Daoy (cell line): ENCODE measurements at places on chromosomes 1 and 21. TPM values are rescaled to one million over a fixed set of nuclear protein-coding genes. Genes with fewer than 3 reads are reported as not detected.

Gene TPRG1L
- 7.0 and 8.5 TPM in 2 replicates for total RNA-seq

Gene OLFM3
- not detected in 2 replicates for total RNA-seq

Gene MMEL1
- total RNA-seq: not detected in 2 replicates

Gene PTPRC
- total RNA-seq: not detected in 2 replicates

- no peak for DNase-seq
These were observed 54.8 kb upstream of the KRTAP19-8 start for GRCh38 chr21:31092832-31093625.

DNA sequence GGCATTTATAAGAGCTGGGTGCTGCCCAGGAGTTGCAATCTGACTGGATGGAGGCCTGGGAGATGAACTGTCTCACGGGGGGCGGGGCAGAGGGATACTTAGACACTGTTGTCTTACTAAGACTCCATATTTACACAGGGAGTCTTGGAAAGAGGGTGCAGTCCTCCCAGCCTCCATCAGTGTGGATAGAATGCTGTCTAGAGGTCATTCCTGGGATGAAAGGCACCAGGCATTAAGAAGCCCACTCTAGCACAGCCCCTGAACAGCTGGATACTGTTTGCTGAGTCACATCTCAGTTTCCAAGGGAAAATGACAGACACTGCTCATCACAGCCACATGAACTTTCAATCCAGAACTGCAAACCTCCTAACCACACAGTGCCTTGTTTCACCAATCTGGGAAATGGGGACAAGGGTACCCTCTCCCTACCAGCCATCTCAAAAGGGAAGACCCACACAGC, 43.3 kb downstream of the SSBP3 start:
- no peak for DNase-seq

GRCh38 chr1:46618754-46619415, 2.3 kb upstream of the MOB3C start:
- DNase-seq: no peak

GRCh38 chr1:176576670-176577069, 113.7 kb downstream of the PAPPA2 start:
- no peak for DNase-seq

- no peak for DNase-seq
These were observed 514.1 kb upstream of the PKN2 start for GRCh38 chr1:88169939-88170338.

DNA sequence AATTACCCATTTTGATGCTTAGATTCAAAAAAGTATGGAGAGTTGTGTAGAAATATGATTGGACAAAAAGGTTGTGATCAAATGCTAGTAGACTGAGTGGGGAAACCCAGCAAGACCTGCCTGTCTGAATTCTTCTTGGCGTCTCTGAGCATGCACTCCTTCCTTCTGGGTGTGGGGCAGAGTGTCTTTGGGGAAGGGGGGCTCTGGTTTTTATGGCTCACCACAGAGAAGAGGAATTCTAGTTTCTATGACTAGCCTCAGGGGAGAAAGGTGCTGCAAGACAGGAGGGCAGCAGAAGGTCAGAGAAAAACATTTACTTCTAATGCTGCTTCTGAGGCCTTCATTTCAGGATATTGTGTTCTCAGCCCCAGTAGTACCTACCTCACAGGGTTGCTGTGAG, 33.9 kb upstream of the PIGC start:
- no peak for DNase-seq

- DNase-seq: no peak
These were observed 64.7 kb downstream of the PRPF38A start for GRCh38 chr1:52469108-52469507.

DNA sequence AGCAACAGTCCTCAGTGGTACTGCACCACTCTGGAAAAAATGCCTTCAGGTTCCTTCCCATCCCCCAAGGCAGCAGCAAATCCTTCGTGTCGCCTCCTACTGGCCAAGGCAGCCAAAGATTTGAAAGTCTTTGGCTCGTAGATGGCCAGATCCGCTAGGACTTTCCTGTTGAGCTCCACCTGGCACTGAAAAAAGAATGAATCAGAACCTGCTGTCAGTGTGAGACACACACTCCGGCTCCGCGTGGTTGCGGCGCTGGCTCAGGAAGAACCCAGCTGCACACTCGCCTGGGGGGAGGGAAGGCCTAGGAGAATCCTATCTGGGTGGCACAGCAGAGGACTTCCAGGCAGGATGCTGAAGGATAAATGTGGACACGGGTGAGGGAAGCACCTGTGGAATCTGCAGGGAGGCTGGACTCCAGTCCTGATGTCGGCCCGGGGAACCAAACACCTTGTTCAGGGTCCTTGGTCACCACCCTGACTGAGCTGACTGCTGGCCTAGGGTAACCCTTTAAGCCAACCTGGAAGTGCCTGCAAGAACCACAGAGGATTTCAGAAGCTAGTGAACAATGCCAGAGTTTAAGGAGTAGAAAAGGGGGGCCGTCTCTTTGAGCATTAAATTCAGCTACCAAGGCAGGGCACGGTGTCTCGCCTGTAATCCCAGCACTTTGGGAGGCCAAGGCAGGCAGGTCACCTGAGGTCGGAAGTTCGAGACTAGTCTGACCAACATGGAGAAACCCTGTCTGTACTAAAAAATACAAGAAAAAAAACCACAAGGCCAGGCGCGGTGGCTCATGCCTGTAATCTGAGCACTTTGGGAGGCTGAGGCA, 3.2 kb upstream of the CCNL2 start:
- DNase-seq: peak; percentile 63

DNA sequence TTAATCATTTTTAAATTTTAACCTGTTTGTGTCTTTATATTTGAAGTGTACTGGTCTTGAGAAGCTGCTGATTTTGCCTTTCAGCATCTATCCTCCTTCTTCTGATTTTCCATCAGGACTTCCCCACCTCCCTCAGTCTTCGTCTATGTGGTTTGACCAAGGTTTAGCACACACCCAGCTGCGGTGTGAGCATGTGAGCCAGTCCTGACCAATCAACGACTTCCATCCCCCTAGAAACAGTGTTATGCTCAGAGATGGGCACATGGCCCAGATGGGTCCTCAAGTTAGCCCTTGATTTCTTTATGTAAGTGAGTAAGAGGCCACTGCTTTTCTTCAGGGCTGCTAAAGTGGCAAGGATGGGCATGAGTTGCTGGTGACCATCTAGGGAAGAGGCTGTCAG, 190.8 kb downstream of the MATN1 start:
- DNase-seq: no peak

DNA sequence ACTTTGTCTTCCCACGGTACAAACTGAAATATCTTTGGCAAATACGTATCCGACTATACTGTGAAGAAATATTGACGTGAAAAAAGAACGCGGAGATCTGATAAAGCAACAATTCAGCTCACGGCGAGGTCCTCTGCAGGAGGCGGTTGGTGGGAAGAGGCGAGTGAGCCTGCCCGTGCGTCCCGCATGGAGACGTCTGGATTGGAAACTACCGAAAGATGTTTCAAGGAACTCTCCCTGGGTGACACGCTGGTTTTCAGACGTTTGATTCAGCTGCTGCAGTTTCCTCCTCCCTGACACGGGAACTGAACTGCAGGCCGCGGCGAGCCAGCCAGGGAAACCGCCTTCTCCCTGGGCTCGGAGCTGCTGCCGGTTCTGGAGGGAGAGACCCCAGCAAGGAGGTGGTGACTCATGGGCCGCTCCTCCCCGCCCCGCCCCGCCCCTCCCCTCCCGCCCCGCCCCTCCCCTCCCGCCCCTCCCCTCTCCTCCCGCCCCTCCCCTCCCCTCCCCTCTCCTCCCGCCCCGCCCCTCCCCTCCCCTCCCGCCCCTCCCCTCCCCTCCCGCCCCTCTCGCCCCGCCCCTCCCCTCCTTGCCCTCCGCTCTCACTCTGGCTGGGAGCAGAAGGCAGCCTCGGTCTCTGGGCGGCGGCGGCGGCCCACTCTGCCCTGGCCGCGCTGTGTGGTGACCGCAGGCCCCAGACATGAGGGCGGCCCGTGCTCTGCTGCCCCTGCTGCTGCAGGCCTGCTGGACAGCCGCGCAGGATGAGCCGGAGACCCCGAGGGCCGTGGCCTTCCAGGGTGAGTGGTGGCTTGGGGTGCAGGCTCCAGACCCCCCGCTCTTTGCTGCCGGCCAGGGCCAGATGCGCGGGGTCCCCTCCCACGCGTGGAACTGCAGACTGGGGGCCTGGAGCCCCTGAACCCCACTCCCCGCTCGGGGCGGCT, at the start of gene COL6A1:
Gene COL6A1 (plus strand): TSS at position 620 of the 941 bp plus-strand sequence. CDS start 81 bp downstream, at position 701.
- DNase-seq: peak; percentile 96

DNA sequence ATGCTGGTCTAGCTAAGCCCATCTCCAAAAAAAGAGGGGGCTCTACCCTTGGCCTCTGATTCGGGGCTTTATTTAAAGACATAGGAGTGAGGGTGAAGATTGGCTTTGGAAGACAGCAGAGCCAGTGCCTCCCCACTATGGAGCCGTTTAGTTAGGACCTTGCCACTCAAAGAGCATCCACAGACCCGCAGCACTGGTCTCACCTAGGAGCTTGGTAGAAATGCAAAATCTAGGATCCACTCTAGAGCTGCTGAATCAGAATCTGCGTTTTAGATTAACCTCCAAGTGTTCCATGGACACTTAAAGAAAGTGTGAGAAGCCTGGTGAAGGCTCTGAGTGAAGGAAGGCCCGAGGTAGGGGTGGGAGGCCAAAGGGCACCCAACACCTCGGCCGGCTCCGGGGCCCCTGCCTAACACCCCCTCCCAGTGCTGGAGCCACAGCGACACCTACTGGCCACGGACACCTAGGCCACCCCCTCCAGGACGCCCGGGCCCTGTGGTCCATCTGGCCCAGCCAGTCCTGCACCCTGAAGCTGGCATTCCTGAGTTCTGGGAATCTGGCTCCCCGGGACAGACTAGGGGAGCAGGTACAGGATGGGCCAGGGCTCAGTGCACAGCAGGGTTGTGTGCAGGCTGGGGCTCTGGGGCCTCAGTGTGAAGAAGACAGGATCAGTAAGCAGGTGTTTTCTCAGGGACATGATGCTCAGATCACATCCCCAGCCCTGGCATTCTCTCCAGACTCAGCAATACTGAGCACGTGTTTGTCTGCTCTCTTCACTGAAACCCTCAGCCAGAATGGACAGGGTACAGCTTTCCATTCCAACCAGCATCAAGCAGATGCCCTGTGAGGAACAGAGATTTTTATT, 79.2 kb downstream of the TMEM53 start:
- DNase-seq: peak; percentile 77

GRCh38 chr21:42314616-42315295, 453 bp downstream of the TFF3 start:
- DNase-seq: no peak

- no peak for DNase-seq
These were observed 39.6 kb upstream of the TBX15 start for GRCh38 chr1:119027759-119028158.

DNA sequence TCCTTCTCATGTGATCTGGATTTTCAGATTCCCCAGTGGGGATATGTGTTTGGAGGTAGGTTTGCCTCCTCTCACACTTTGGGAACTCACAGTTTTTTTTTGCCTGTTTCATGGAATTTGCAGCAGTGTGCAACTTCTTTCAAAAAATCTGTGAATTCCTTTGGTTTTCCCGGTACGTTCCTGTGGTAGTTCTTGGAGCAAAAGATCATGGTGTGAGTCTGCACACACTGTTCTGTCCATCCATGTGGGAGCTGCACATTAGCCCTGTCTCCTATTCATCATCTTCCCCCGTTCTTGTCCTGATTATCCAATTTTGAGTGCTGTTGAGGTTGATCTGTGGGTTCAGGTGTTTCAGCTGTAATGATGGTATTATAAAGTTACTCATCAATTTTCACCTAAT, 30.3 kb upstream of the TACSTD2 start:
- no peak for DNase-seq

GRCh38 chr21:32147041-32147440, 131.8 kb downstream of the MIS18A start:
- DNase-seq: no peak

- peak; percentile 80 for DNase-seq
These were observed 72.8 kb upstream of the PAX7 start for GRCh38 chr1:18557621-18558465.

DNA sequence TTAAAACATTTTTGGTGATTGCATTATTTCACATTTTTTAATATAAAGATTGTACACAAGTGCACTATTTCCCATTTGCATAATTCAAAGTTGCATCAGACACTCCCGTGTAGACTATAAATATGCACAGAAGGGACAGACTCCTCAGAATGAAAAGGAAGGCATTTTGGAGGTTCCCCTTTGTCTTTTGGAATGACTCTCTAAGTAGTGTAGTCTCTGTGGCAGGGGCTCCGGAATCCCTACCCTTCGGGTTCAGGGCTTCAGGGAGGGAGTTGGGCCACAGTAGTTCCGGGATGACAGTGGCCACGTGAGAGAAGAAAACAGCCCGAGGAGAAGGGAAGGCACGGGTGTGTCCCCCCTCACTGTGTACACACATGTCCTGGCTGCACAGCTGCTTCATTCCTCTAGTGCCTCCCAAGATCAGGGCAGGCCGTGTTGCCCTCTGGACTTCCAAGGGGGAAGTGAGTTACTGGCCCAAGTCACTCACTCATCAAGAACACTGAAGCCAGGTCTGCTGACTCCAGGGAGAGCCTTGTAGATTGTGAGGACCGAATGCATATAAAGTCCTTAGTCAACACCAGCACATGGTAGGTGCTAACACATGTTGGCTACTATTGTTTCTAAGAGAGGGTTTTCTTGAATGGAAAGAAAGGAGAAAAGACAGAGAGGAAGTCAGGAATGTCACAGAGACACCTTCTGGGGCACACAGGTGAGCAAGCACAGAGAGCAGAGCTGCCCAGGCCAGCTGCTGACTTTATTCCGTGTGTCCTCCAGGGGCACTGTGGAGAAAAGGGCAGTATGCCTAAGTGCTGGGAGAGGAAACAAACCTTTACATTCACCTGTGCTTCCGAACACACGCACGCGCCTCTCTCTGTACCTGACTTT, 39.8 kb downstream of the LHX4 start:
- no peak for DNase-seq

GRCh38 chr1:119651641-119652040, 3.6 kb upstream of the ZNF697 start:
- no peak for DNase-seq
